ENCODE measurements at places on chromosomes 1 and 21.
A peak's percentile ranks its signal among the peaks of the same experiment; 100 is the strongest.

- no peak for DNase-seq
These were observed at the start of gene CD34 for GRCh38 chr1:207910591-207911354. TSS of gene CD34 (minus strand) at chr1:207911125. CDS start at chr1:207911080, 45 bp downstream.

DNA sequence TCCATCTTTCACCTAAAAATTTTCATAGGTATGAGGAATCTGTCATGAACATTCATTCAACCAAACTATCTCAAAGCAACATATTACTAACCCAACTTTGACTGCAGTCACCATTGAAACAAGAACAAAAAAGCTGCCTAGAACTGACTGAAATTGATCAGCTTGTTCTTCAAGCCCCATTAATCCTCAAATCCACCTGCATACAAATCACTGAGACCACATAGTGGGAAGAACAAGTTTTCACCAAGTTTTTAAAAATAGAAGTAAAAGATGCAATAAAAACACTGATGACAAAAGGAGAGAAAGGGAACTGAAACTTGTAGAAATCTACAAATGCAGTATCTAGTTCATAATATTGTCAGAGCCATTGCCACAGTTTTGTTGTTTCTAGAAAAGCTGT lies 6.1 kb downstream of the SORT1 start:
- no peak for DNase-seq

DNA sequence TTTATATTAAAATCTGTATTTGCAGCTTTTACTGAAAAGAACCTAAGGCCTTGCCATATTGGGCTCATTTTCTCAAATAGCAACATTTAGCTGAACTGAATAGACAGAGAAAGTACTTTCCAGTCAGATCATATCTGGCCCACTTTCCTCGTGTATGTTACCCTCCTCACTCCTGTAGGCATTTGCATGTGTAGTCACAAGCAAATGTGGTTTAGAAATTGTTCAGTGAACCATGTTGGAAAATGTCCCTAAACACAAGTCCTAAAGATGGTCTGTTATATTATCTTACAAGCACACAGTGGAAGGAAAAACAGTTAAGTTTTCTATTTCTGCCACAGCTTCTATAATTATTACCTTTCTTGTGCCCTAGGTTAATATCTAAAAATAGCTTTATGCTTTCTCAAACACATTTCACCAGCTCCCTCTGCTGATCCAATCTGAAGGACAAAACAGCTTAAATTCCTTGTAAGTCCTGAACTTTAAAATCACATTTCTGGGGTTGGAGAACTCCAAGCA lies 606 bp upstream of the FMO4 start:
- no peak for DNase-seq

DNA sequence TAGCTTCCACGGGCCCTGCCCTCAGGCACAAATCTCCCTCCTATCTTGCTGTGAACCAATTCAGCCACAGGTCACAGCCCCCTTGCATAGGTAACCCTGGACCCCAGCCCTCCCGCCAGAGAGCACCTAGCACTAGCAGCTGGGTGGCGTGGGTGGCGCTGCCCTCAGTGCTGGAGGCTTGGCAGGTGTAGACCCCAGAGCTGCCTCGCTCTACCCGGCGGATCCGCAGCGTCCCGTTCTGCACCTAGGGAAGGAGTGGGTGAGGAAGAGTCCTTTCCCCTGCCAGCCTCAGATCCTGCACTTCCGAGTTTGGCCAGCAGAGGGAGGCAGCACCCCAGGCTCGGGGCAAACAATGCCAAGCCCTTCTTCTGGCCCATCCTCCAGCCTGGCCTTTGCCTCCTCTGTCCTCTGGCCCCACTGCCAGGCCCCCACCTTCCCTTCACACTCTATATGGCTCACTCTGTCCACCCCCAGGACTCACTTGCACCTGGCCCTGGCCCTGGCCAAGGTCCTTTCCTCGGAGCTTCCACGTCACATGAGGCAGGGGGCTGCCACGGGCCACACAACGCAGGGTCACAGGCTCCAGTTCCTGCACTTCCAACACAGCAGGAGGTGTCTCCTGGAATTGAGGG lies 9.0 kb downstream of the IGSF9 start:
- peak; percentile 37 for DNase-seq

DNA sequence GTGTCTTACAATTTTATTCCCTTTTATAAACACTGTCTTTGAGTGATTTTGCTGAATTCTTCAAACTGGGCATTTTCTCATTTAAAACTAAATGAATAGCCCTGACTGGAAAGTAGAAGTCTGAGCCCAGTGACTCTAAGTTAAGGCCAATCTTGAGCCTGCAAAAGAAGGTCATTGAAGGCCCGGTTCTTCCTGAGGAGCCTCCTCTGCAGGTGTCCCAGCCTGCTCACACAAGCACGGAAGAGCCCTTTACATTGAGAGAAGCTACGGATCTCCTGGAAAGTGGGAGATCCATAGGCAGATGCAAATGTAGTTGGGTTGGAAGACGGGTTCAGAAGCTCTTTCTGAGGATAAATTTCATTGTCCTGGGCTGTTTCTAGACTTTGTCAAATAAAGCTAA lies 3.9 kb downstream of the ZNF678 start:
- no peak for DNase-seq

DNA sequence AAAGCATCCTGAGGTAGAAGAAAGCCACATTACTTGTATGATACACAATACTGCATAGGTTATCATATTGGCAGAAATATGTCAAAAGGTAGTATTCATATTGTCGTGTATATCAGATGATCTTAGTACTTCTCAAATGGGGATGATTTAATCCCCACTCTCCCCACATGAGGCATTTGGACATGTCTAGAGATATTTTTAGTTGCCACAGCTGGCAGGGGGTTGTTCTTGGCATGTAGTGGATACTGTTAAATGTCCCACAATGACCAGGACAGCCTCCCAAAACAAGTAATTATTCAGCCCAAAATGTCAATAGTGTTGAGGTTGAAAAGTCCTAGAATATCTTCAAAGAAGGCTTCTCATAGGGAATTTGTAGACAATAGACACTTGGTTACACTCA lies 162.8 kb downstream of the NEGR1 start:
- DNase-seq = no peak

DNA sequence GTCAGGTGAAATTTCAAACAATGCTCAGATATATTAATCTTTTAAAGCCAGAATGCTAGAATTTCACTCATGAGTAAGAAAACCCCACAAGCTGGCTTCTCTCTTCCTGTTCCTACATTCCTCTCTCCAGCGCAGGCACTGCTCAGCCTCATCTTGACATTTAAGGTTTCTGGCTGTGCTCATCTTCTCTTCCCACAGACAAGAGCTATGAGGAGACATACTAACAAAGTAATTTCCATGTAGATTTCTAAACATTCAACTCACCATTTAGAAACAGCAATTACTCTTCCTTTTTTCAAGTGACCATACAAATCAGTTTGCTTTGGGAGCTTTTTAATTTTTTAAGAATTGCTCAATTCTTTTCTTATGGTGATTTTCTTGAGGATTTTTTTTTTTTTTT lies 7.8 kb upstream of the LRRC8D start:
- no peak for DNase-seq

GRCh38 chr1:40313329-40313957 lies 3.6 kb downstream of the COL9A2 start:
- DNase-seq = no peak

GRCh38 chr1:7954683-7955082 lies 6.8 kb upstream of the PARK7 start:
- DNase-seq = no peak

DNA sequence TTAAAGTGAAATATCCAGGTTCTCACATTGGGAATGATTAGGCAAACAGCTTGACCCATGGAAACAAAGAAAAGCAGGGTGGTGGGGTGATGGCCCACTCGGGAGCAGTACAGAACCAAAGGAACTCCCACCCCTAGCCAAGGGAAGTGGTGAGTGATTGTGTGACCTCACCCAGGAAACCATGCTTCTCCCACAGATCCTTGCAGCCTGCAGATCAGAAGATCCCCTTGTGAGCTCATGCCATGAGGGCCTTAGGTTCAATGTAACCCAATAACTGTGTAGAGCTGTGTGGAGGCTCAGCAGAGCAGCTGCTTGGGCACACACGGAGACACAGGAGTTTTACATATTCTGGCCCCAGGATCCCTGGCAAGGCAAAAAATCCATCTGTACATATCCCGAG lies 311.8 kb upstream of the DPYD start:
- DNase-seq = no peak

DNA sequence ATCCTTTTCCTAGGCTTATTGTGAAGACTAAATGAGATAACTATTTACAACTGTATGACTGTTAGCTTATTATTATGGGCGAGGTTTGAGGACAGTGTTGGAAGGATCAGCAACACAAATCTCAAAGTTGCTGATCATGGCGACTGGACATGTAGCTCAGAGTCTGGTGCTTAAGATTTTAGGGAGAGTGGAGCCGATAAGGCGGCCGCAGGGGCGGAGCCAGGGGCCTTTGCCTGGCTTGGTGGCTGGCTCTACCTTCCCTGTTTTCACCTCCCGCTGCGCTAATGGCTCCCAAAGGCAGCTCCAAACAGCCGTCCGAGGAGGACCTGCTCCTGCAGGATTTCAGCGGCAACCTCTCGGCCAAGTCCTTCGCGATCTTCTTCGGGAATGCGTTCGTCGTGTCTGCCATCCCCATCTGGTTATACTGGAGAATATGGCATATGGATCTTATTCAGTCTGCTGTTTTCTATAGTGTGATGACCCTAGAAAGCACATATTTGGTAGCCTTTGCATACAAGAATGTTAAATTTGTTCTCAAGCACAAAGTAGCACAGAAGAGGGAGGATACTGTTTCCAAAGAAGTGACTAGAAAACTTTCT lies 45.5 kb downstream of the GIPC2 start:
- no peak for DNase-seq

DNA sequence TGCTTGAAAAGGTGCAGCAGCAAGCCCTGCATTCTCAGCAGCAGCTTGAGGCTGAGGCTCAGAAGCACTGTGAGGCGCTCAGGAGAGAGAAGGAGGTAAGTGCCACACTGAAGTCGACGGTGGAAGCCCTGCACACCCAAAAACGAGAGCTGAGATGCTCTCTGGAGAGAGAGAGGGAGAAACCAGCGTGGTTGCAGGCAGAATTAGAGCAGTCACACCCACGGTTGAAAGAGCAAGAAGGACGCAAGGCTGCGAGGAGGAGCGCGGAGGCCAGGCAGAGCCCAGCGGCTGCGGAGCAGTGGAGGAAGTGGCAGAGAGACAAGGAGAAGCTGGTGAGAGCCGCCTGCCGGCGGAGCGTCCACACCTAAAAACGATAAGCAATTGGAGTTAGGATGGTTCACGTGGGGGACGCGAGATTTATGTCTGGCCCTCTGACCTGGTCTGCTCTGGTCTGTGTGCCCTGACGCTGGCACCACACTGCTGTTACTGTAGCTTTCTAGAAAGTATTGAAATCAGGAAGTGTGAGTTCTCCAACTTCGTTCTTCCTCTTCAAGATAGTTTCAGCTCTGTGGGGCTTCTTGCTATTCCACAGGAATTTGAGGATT lies 26.7 kb upstream of the DIP2A start:
- DNase-seq = no peak

DNA sequence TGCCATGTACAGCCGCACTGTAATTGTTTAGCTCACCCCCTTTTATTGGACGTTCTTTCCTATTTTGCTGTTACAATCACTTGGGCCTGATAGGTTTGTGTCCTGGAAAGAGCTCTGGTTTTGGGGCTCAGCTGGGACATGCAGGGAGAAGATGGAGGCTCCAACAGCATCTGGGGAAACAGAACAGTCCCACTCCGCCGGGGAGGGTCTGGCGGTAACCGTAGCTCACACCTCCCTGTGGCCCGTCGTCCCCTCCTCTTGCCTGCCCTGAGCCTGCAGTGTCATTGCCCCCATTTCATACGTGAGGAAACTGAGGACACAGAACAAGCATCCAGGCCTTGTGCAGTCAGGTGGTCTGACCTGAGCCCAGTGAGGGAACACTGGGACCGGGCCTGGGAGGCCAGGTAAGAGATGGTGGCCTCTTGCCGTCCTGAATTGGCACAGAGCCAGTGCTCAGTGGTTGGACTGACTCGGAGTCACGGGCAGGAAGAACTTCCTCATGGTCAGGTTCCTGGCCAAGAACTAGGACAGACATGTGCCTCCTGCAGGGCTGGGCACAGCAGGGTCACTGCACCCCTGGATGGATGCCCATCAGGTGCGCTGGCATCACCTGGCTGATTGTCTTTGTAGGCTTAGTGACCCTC lies 41.8 kb downstream of the S100B start:
- peak; percentile 7 for DNase-seq

DNA sequence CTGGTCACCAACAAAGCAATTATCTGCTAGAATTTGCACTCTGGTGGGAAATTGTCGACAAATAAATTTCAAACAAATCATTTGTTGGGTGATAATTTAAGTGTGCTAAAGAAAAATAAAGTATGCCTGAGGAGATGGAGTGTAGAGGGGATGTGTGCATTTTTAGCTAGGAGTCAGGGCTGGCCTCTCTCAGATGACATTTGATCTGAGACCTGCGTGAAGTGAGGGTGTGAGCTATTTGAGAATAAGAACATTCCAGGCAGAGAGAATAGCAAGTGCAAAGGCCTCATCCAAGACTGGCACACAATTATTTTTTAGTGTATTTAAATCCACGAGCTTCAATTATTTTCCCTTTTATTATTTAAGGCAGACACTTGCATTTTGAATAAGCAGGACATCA lies 19.7 kb upstream of the S1PR1 start:
- no peak for DNase-seq

GRCh38 chr1:205037539-205037938 lies 5.5 kb upstream of the CNTN2 start:
- no peak for DNase-seq

DNA sequence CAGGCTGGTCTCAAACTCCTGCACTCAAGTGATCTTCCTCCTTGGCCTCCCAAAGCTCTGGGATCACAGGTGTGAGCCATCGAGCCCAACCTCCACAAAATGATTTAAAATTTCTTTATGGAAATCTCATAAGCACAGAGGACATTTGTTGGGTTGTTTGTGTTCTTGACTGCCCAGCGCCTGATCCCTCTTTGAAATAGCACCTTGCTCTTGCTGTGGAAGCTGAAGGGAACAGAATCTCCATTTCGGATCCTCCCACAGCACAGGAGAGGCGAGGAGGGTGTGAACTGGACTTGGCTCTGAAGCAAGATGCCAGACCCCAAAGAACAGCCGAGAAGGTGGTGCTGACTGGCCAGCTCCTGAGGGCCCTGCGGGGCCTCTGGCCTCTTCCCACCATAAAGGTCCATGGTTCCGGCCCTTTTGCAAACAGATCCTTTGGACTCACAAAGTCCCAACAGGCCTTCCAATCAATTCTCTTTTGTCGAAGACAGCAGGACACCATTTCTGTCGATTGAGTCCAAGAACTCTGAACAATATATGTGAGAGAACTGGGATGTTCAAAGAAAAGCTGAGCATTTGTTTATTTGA lies 45.6 kb upstream of the COA6 start:
- DNase-seq = no peak

GRCh38 chr1:4121834-4122512 lies 221.9 kb upstream of the C1orf174 start:
- no peak for DNase-seq

- DNase-seq = no peak
These were observed 1.6 kb downstream of the CD53 start for GRCh38 chr1:110874324-110875215.
